ENCODE measurements at places on chromosomes 5 and 9. TPM values are rescaled to one million over a fixed set of nuclear protein-coding genes. Genes with fewer than 3 reads are reported as not detected.

CFAP77 gene
- total RNA-seq, result 0.48 TPM

CBY3 gene
- not detected for total RNA-seq

IL3 gene
- total RNA-seq, result not detected

RNF130 gene
- total RNA-seq, result 42.0 TPM

GSN gene
- total RNA-seq, result 180 TPM

LCN12 gene
- total RNA-seq, result not detected

ECSCR gene
- not detected for total RNA-seq

RETREG1 gene
- total RNA-seq, result 17.0 TPM

SYNPO gene
- 3.4 TPM for total RNA-seq

CDH9 gene
- not detected for total RNA-seq

ZNF608 gene
- total RNA-seq, result 50.2 TPM

CRB2 gene
- total RNA-seq, result 1.6 TPM

GRXCR2 gene
- not detected for total RNA-seq

UCK1 gene
- total RNA-seq, result 19.8 TPM

CAST gene
- 174 TPM for total RNA-seq

SPACA9 gene
- total RNA-seq, result 6.9 TPM

SLC6A7 gene
- total RNA-seq, result not detected

CDC25C gene
- 2.0 TPM for total RNA-seq

SPATA31D4 gene
- total RNA-seq, result not detected

CD72 gene
- 1.7 TPM for total RNA-seq

TAF11L10 gene
- not detected for total RNA-seq

ELAVL2 gene
- 0.68 TPM for total RNA-seq

CD180 gene
- total RNA-seq, result not detected

ANKRD31 gene
- total RNA-seq, result 0.21 TPM

DAPK1 gene
- 23.5 TPM for total RNA-seq

GFPT2 gene
- total RNA-seq, result 4.0 TPM

FAM153A gene
- 0.41 TPM for total RNA-seq

ANXA1 gene
- total RNA-seq, result 167 TPM

MZB1 gene
- total RNA-seq, result not detected

SLC6A3 gene
- not detected for total RNA-seq

SLC34A1 gene
- not detected for total RNA-seq

HRH2 gene
- 1.1 TPM for total RNA-seq

ARL14EPL gene
- not detected for total RNA-seq

GPRIN1 gene
- 17.3 TPM for total RNA-seq

SEMA6A gene
- total RNA-seq, result 6.3 TPM

ARHGEF39 gene
- total RNA-seq, result 1.2 TPM

STC2 gene
- total RNA-seq, result 219 TPM

SLCO6A1 gene
- total RNA-seq, result not detected

LHX3 gene
- not detected for total RNA-seq

BAAT gene
- not detected for total RNA-seq

HABP4 gene
- 21.8 TPM for total RNA-seq

TJP2 gene
- total RNA-seq, result 341 TPM

SAXO1 gene
- under 0.01 TPM for total RNA-seq

ITGA1 gene
- 10.0 TPM for total RNA-seq

GPR150 gene
- total RNA-seq, result not detected

HMGXB3 gene
- total RNA-seq, result 64.0 TPM

SPATA31C1 gene
- total RNA-seq, result not detected

PRPF4 gene
- 34.4 TPM for total RNA-seq

PLAC8L1 gene
- not detected for total RNA-seq

All from kidney epithelial cell (primary cell).